NCI-H510A (cell line): ENCODE measurements at places on chromosomes 16 and 17.

DNA sequence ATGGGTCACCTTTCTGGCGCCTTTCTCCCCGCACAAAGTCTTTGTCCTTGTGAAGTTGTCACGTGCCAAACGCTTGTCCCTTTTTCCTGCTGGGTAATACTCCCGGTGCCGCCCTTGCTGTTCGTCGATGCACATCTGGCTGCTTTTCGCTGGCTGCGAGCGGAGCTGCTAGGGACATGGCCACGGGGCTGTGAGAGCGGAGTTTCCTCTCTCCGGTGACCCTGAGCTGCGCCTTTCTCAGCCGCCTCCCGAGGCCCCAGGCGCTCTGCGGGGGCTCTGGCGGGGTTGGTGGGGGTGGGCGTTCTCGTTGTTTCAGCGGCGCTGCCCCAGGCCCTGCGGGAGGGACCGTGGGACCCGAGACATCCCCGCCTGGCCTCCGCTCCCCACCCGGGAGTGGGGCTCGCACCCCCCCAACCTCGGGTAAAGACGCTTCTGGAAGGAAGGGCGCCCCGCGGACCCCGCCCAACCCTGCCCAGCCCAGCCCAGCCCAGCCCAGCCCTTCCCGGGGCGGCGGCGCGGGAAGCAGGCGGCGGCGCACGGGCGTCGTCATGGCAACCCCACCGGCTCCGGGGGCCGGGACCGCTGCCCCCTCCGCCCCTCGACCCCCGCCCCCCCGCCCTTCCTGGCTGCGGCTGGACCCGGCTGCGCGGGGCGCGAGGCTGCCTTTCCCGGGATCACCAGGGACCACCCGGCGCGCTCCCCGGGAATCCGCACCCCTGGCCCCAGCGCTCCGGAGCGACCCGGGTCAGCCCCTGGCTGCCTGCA lies 12.3 kb downstream of the CHMP6 start:
- no peak for DNase-seq

DNA sequence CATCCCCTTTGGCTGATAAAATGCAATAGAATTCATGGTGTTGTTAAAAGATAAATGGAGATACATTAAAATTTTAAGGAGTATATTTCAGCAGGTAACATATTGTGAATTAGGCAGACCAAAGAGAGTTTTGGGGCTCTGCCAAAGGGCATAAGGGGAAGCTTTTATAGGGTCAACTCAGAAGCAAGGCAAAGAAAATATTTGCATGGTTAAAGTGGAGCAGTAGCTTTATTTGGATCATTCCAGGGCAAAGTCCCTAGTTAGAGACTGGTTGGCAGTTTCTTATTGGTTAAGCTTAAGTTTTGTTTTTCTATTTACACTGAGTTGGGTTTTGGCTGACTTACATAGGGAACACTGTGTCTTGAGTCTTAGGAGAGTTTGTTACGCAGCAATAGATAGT lies 75.1 kb upstream of the CA10 start:
- DNase-seq: no peak

DNA sequence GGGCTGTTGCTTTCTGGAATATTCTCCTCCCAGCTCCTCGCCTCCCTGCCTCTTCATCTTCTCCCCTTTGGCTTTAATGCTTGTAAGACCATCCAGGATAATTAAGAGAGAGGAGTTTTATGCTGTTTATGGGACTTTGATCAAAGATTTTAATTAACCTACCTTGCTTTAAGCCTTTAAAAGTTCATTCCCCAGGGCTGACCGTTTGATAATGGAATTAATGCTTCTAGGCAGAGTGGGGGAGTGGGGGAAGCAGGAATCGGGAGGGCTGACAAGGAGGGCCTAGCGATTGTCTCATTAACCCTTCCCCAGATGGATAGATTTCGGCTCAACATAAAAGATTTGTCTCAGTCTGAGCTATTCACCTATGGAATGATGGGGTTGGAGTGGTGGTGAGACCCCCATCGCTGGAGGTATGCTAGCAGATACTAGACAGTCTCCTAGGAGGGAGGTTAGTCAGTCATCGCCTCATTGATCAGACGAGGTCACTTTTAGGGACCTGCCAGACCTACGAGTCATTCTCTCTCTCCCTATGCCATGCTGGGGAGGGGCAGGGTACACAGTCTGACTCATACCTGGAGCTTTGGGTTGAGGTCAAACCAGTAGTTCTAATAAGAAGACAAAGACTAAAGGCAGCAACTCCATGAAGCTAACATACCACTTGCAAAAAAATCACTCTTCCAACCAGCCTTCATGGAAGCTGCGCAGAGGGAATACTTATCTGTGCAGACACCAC lies 236.6 kb upstream of the NLRP1 start:
- no peak for DNase-seq

GRCh38 chr17:385178-385835 lies 32.7 kb upstream of the RPH3AL start:
- no peak for DNase-seq

DNA sequence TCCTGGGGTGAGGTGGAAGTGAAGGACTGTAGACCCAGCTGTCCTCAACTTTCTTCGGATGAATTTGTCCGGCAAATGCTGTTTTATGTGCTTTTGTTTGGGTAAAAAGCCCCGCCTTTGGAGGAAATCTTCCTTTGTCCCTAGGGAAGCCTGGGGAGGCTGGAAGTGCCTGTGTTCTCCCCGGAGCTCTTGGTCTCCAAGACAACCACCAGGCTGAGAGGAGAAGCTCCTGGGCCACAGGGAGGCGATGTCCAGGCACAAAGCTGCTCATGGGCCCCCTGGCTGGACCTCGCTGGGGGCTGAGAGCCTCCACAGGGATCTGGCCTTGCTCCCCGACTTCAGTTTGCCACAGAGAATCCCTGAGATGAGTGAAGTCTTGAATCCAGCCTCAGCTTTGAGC lies 293.1 kb upstream of the N4BP1 start:
- DNase-seq: no peak

GRCh38 chr17:31570951-31571892 lies 179.7 kb downstream of the RAB11FIP4 start:
- DNase-seq: no peak
